GM23248 (cell line): ENCODE measurements at places on chromosomes 4 and X. TPM values are rescaled to one million over a fixed set of nuclear protein-coding genes. Genes with fewer than 3 reads are reported as not detected.
A peak's percentile ranks its signal among the peaks of the same experiment; 100 is the strongest.

NPY2R gene
- total RNA-seq: not detected in 2 replicates

IBSP gene
- total RNA-seq: not detected in 2 replicates

DNA sequence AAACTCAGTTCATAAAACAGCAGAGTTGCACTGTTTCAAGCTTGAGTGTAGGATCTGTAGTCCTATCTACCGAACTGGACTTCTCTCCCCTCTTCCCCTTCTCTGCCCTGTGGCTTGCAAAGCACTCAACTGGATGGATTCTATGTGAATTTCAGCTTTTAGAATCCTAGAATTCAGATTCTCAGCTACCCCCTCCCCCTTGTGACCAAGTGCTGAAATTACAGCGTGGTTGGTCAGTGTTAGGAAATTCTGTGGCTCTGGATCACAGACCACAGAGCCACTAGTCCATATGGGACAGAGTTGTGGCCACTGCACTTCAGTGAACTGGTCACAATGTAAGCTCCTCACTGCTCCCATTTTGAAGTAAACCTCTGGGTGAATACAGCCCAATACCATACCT is 64.6 kb upstream of the TRPC5 start:
- no peaks in the 10 kb centered on the region for H3K4me1 ChIP-seq
- H3K27me3 ChIP-seq: no peaks in the 10 kb centered on the region
- H3K4me3 ChIP-seq: no peak overlapping the region
- DNase-seq: peak; percentile 34

SLC9B1 gene
- not detected in 2 replicates for total RNA-seq

DNA sequence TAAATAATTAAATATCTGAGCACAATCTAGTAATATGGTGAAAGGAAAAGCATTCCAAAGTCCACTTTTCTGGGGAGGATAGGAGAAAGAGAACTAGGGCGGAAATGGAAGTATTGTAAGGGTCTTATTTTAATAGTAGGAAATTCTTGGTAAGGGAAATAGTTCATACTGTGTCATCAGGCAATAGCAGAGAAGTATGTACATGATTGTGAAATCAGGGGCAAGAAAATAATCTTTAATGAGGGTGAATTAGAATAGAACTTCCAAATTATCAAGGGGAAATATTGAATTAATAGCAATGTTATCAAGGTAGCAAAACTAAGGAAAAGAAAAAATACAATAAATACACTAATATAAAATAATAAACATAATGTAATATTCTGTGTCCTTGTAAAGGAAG is 14.8 kb downstream of the GIMD1 start:
- H3K4me1 ChIP-seq: peaks cover 21% of the 10 kb centered on the region
- no peak overlapping the region for H3K27ac ChIP-seq
- peak; percentile 30 for DNase-seq

DNA sequence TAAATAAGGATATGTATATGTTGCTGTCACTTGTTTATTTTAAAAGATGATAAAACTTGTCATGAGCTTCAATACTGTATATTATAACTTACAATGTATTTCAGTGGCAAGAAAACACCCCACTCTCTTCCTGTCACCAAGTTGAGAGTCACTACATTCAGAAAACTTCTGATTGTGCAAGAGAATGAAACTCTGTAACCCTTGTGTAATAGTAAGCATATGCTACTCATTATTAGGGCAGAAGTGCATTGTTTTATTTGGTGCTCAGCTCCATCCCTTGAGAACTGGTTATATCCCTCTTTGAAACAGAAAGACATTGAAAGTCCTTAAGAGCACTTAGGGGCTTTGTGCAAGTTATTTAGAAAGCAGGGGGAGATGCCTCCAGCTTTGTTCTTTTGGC is 594.5 kb downstream of the ARAP2 start:
- no peaks in the 10 kb centered on the region for H3K36me3 ChIP-seq
- DNase-seq: no peak

- H3K4me1 ChIP-seq: peaks cover 25% of the 10 kb centered on the region
- no peaks in the 10 kb centered on the region for H3K36me3 ChIP-seq
- H3K4me3 ChIP-seq: peak overlapping the region; percentile 92
- DNase-seq: peak; percentile 2
- H3K27me3 ChIP-seq: no peaks in the 10 kb centered on the region
These were observed 627 bp upstream of the FAT4 start for GRCh38 chr4:125313989-125314667.
